SJCRH30 (cell line): ENCODE measurements at places on chromosomes 1 and 21.

DNA sequence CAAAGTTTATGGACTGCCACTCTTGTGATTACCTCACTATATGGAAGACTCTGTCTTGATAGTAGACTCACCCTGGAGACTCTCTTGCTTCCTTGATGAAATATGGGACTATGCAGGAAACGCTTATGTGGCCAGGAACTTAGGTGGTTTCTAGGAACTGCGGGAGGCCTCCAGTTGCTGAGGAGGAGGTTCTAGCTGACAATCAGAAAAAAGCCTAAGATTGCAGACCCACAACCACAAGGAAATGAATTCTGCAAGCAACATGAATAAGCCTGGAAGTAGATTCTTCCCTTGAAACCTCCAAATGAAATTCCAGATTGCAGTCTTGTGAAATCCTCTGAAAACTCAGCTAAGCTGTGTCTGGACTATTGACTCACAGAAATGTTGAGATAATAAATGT lies 88.9 kb upstream of the COL11A1 start:
- DNase-seq = no peak

DNA sequence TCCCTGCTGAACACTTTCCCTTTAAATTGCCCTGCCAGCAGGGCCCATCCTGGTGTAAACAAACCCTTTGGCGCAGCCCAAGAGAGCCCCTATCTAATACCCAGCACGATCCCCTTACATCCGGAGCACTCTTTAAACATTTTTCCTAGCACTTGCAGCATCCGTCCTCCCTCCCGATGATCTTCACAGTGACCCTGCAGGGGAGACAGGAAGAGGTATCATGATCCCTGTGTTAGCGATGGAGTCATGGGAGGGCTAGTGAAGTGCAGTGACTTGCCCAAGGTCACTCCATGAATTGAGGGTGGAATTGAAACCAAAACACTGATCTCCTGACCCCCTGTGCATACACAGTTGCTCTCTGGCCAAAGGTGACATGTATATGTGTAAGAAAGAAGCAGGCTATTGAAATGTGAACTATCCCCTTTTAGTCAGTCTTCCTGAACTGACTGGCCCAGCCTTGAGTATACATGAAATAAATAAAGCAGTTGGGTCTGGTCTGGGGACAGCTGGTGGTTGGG lies 9.8 kb upstream of the KCNQ4 start:
- DNase-seq = no peak

DNA sequence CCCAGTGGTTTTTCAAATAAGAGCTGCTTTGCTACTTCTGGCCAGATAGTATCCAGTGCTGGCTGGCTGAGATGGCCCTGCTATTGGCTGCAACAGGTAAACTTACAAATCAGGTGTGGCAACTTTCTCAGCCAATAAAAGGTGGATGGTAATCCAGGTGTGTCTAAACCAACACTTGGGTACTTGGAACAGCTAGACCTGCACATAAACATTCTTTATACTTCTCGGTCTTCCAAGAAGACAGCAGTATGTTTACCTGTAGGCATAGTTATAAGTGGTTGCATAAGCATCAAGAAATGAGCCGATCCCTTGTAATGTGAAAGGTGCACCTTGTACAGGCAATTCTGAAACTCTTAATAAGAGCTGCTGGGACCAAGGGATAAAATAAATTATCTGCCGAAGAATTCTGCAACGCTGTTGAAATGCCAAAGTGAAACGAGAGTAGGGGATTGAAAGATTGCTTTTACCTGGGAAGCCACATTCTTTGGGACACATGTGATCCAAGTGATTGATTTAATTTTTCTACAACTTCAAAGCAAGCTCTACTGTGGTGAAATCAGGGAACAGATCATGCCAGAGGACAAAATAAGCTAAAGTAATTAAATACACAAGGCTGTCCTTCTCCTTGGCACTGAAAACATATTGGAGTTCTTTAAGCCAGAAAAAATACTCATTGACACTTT lies at the start of gene CLDN8:
Gene CLDN8, minus strand, starts transcription at position 57 of the 683 bp plus-strand sequence. CDS start 172 bp downstream, outside the sequence.
- no peak for DNase-seq

- no peak for DNase-seq
Measured at GRCh38 chr1:206657751-206658150, 22.4 kb downstream of the DYRK3 start.

- no peak for DNase-seq
Measured at GRCh38 chr1:98914547-98914946, 90.1 kb downstream of the PLPPR5 start.

GRCh38 chr1:52325786-52326185 lies 40.2 kb downstream of the CC2D1B start:
- DNase-seq = no peak

DNA sequence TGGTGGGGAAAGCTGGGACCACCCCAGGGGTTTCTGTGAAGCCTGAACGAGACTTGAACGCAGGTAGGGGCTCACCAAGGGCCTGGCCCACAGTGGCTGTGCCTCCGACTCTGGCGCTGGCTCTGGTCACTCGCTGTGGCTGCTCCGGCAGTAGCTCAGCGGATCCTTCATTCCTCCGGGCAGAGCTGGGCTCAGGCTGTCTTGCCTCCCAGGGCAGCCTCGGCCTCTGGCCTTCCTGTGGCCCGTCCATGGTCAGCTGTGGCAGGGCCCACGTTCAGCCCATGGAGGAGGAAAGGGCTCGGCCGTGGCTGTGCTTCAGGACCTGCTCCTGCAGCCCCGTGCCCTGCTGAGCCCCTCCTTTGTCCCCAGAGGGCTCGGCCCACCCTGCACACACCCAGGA lies 162.9 kb upstream of the C1orf174 start:
- no peak for DNase-seq

- no peak for DNase-seq
Measured at GRCh38 chr1:21042929-21043605, 133.6 kb downstream of the EIF4G3 start.

DNA sequence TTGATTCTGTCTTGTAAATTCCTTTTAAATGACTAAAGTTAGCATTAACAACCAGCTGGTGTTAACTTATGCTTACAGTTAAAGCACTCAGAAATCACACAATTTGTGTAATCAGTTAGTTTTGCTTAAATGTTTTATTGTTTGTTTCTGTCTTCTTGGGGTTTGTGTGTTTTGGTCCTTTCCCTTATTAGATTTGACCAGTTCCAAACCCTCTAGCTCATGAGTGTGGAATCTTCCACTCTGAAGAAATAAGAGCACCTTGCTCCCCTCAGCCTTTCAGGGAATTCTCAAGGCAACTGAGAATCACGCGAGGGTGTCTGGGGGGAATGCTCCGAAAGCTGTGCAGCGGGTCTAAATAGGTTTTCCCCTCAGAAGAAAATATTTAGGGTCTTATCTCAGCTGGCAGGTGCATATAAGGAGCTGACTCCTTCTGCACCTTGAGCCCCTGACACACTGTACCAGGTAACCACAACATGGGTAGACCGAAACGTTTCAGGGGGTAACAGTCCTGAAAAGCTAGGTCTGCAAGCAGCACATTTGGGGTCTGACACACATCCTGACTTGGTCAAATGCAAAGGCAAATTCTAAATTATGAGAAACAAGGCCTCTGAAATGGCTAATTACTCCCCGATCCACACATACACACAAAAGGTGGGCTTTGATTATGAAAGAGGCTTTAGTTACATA lies 188.1 kb upstream of the ETV3 start:
- DNase-seq = no peak

DNA sequence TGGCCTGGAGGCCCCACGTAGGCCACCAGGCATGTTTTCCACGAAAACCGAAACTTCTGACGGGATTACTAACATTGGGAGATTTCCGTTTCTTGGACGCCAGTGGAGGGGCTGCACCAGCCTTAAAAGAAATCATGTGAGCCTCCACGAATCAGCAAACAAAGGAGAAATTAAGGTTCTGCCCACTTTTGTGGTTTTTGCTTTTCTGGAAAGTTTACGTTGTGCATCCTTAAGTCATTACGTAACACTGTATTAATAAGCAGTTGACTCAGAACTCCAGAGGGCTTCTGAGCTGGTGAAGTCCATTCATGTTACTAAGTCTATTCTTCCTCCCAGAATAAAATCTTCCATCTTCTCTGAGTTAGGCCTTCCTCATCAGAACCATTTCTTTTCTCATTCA lies 168.5 kb downstream of the PSMG1 start:
- no peak for DNase-seq

GRCh38 chr1:212650228-212650627 lies 41.7 kb downstream of the ATF3 start:
- DNase-seq = no peak

GRCh38 chr1:105874621-105875020 lies 1181.9 kb upstream of the PRMT6 start:
- DNase-seq = no peak

DNA sequence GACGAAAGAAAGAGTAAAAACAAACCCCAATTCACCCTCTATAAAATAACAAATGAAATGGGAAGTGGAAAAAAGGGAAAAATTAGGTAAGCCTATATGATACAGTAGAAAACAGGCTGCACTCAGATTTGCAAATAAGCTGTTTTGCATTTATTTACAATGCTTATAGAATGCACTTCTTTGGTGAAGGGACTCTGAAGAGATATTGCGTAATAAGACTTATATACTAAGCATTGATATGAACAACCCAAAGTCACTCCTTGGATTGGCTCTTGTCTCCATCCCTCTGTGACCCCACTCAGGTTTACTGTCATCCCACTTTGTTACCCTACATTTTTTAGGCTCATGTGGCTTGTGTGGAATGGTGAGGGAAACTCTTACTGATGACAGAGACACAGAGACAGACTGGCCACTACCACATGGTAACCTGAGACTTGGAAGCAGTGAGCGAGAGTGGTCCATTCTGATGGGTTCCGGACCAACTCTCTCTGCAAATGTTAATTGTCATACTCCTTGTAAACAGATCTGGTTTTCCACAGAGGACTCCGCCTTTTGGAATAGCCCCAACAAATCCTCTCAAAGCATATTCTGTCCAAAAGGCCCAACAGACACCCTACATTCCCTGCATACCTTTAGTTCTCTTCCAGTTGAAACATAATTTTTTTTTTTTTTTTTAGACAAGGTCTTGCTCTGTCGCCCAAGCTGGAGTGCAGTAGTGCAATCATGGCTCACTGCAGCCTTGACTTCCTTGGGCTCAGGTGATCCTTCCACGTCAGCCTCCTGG lies 11.0 kb downstream of the GSTM5 start:
- no peak for DNase-seq

DNA sequence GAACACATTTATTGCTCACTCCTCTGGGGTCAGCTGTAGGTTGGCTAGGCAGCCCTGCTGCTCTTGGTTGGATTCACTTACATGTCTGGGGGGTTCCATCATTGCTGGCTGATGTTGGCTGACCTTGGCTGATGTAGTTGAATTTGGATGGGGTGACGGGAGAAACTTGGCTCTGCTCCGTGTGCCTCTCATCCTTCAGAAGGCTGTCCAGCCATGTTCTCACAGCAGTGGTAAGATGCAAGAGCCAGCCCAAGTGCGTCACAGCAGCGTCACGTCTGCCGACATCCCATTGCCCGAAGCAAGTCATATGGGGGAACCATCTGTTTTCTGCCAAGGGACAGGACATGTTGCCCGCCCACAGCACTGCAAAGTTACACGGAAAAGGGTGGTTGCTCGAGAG lies 613.5 kb downstream of the MATN1 start:
- no peak for DNase-seq

DNA sequence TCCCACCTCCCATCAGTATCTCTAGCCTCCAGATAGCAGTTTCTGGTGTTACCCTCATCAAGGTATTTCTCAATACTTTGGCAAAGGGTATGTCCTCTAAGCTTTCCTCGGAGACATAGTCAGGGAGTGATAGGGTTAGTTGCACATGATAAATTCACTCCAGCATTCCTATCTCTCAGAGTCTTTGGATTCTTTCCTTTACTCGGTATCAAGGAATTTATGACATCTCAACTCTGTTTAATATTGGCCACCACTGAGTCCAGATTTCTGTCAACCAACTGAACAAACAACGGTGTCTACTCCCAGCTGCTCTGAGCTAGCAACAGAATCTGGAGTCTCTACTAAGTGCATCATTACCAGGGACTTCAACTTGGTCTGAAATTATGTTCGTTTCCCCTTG lies 233.4 kb downstream of the TM2D1 start:
- no peak for DNase-seq

DNA sequence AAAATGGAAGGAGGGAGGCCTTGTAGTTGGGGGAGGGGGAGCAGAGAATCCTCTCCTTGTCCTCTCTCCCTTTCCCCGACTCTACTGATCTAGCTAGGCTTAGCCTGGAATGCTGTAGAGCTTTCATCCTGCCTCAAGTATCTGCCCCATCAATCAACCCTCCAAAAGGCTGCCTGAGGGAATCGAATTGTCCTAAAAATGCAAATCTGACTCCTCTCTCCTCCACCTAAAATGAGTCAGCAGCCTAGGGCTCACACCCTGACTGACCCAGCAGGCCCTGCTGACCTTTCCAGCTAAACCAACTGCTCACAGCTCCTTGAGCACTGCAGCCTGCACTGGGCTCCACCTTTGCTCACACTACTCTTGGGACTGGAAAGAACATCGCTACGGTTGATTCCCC lies 2.8 kb downstream of the HPDL start:
- DNase-seq = no peak
